Stimulated activated CD8-positive, alpha-beta memory T cell treated with anti-CD3 and anti-CD28 coated beads, Interleukin-4, amount 100 ng/mL, for 1 hour (primary cell): ENCODE measurements at places on chromosomes 7 and 10.
A peak's percentile ranks its signal among the peaks of the same experiment; 100 is the strongest.

GRCh38 chr7:1257221-1257620 lies 24.5 kb downstream of the UNCX start:
- no peak for DNase-seq

DNA sequence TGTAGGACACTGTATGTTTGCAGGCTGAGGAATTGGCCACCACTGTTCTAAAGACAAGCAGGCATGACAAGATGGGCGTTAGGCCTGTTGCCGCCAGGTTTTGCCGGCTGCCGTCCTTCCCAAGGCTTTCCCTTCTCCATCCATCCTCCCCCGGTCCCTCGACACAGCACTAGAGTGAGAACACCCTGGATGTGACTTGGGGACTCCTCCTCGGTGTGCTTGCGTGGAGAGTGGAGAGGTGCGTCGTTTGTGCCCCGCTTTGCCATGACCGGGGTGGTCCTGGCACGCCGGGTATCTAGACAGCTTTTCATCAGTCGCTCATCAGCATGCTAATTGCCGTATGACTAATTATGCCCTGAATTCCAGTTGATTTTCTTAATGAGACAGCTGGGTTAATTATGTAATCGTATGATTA lies 206.6 kb upstream of the SH2B2 start:
- no peak for DNase-seq

DNA sequence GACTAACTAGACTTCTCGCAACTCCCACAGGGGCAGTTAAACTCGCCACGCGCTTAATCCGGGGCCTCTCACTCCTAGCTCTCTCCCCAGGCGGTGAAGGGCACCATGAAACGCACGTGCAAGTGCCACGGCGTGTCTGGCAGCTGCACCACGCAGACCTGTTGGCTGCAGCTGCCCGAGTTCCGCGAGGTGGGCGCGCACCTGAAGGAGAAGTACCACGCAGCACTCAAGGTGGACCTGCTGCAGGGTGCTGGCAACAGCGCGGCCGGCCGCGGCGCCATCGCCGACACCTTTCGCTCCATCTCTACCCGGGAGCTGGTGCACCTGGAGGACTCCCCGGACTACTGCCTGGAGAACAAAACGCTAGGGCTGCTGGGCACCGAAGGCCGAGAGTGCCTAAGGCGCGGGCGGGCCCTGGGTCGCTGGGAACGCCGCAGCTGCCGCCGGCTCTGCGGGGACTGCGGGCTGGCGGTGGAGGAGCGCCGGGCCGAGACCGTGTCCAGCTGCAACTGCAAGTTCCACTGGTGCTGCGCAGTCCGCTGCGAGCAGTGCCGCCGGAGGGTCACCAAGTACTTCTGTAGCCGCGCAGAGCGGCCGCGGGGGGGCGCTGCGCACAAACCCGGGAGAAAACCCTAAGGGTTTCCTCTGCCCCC lies 19.5 kb downstream of the WNT8B start:
- DNase-seq, result peak; percentile 31

GRCh38 chr10:47207894-47208469 lies 92.0 kb upstream of the GDF10 start:
- DNase-seq, result no peak

DNA sequence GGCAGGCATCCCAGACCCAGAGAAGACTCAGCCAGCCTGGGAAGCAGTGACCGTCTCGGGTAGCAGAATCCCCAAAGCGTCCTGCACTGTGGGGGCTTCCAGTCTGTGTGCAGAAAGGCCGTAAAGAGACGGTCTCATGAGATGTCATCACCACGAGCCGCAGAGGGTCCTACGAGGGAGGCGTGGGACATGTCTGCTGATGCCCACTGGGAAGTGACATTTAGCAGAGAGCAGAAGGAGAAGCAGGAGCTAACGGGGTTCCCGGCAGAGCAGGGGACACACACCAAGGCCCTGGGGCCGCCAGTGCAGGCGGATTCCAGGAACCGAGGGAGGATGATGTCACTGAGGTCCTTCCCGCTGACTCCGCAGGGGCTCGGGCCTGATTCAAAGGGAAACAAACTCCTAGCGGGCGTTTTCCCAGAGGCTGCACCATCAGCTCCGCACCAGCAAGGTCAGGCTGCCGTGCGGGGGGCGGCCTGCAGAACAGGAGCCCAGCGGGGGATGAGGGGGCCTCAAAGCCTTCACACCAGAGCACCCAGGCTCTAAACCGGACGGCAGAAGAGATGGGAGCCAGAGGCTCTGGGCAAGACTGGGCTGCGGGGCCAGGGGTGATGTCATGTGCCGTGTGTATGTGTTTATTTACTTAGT lies 85.4 kb upstream of the PDGFA start:
- no peak for DNase-seq

DNA sequence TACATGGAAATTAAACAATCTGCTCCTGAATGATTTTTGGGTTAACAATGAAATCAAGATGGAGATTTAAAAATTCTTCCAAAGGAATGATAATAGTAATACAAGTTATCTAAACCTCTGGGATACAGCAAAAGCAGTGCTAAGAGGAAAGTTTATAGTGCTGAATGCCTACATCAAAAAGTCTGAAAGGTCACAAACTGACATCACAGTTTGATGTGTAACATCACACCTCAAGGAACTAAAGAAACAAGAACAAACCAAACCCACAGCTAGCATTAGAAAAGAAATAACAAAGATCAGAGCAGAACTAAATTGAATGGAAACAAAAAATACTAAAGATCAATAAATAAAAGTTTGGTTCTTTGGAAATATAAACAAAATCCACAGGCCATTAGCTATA lies 17.4 kb downstream of the ZFAND4 start:
- DNase-seq, result no peak

DNA sequence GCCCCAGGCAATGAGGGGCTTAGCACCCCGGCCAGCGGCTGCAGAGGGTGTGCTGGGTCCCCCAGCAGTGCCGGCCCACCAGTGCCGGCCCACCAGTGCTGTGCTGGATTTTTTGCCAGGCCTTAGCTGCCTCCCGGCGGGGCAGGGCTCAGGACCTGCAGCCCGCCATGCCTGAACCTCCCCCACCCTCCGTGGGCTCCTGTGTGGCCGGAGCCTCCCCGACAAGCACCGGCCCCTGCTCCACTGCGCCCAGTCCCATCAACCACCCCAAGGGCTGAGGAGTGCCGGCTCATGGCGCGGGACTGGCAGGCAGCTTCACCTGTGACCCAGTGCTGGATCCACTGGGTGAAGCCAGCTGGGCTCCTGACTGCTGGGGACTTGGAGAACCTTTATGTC lies 3.5 kb upstream of the ACSL5 start:
- DNase-seq, result no peak

DNA sequence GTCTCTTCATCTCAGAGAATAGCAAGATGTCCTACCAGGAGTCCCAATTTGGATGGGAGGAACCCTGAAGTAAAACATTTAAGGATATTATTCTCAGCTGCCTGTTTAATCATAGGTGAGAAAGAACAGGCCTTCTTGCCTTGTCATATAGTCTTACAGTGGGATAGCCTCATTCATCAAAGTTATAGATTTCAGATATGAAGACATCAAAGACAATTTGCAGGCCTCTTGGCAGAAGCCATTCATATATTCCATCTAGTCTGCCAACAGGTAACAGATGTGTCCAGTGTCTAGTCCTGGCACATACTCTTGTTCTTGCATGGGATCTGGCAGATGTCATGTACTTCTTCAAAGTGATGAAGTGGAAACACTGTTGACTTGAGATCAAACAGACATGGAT lies 601.3 kb upstream of the GHITM start:
- no peak for DNase-seq

GRCh38 chr10:46098386-46098785 lies 52.3 kb upstream of the MSMB start:
- no peak for DNase-seq

DNA sequence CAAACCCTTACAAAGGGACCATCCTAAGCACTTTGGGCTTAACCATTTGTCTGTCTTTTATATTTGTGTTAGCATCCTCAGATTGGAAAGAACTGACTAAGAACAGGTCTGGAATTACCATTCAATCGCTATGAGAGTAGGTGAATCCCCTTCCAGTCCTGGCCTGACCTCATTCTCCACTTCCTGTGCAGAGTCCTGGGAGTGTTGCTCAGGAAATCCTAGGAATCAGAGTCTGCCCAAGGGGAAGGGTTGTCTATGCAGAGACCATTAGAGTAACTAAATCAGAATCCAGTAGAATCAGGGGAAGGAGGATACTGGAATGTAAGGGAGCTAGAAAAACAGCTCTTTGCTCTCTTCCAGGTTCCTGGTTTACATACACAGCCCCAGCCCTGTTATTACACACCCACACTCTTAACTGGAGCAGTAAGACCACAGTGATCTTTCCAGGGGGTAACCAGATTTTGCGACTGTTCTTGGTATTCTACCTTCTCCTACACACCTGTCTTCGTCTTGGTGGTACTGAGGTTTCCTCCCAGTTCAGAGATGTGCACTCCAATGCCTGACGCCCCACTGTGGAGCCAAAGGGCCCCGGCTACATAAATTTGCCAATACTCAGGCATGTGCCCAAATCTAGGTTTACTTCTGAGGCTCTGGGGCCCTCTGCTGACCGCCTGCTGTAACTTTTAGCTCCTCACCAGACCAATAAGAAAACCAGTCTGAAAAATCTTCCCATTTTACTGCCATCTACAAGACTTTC lies 103.7 kb downstream of the RNF216 start:
- DNase-seq, result no peak

DNA sequence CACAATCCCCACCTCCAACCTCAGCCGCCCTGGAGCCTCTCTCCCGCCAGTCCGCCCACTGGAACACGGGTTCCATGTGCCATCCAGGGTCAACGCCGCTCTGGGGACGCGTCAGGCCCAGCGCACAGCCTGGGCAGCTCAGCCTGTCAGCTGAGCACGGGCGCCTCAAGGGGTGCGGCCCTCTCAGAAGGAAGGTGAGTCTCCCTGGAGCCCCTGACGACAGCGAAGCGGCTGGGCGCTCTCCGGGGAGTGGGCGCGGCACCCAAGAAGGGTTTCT lies 1.2 kb upstream of the SLC18A3 start:
- DNase-seq, result no peak

DNA sequence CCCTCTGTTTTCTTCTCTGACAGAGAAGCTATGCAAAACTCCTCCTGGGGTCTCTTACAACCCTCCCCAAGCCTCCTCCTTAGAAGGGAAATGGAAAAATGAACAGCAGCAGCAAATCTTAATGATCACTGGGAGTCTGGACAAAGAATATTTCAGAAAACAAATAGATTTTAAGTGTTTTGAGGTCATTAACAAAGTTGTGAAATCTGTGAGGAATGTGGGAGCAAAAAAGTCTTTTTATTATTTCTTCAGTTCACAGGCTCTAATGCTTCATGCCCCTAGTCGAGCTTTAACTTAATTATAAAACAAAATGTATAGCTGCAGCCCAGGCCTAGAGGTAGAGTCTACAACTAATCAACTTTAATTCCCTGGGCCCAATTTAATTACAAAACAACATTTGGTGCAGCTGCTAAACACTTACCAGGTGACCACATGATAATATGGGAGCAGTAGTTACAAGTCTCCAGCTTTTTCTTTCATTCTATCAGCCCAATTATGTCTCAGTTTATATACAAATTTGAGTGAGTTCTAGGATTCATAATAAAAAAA lies 293.2 kb downstream of the THSD7A start:
- DNase-seq, result no peak

DNA sequence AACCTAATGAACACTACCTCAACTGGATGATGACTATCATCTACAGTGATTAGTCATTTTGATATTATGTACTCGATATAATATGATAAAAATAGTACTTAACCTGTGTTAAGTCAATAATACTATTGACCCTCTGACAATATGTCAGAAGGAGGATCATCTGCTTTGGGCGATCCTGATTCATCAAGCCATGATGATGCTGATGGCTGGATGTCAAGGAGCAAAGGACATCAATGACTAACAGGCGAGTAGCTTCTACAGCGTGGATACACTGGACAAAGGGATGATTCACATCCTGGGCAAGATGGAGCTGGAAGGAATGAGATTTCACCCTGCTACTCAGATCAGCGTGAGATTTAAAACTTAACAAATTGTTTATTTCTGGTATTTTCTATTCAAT lies 94.4 kb upstream of the SKAP2 start:
- no peak for DNase-seq

- no peak for DNase-seq
Measured at GRCh38 chr7:64807731-64808365, 13.6 kb downstream of the ZNF138 start.

- no peak for DNase-seq
Measured at GRCh38 chr7:40516376-40516775, 381.6 kb downstream of the SUGCT start.

- DNase-seq, result no peak
Measured at GRCh38 chr7:99385564-99385963, 11.0 kb downstream of the ARPC1B start.

DNA sequence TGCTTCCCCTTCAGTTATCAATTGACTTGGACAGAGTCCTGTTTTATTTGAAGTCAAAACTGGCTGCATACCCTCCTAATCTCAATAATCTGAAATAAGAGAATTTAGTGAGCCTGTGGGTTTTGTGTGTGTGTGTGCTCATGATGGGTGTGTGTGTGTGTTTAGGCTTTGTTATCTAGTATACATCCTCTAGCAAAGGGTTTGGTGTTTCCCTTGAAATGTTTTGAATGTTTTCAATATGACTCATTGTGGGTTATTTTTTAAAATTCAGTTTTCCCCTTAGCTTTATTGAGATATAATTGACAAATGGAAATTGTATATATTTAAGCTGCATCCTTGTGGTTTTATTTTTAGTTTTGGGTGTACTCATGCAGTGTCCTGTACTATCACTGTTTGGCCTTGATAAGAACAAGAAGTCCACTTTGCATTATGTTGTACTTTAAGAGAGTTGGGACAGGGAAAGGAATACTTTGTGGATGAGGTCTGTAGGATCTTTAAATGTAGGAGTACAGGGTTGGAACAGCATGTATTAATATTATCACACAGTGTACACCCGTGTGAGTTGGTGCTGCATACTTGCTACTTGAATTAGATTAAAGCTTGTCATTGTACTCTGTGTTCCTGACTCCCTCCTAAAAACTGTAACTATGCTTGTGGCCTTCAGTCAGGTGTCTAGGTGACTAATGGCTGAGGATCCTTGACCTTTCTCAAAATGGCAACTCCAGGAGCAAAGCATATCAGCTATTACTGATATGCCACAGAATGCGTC lies 58.3 kb downstream of the VCL start:
- DNase-seq, result no peak

- DNase-seq, result no peak
Measured at GRCh38 chr7:74101061-74101681, 17.6 kb downstream of the LIMK1 start.
